Stimulated activated CD8-positive, alpha-beta memory T cell treated with anti-CD3 and anti-CD28 coated beads, Interleukin-2, amount 100 ng/mL, for 1 hour (primary cell): ENCODE measurements at places on chromosomes 16 and 17.

GRCh38 chr17:69608808-69609472, 194.4 kb downstream of the MAP2K6 start:
- no peak for DNase-seq

- DNase-seq: no peak
Observed at GRCh38 chr17:77822302-77823030, 136.0 kb upstream of the TNRC6C start.

DNA sequence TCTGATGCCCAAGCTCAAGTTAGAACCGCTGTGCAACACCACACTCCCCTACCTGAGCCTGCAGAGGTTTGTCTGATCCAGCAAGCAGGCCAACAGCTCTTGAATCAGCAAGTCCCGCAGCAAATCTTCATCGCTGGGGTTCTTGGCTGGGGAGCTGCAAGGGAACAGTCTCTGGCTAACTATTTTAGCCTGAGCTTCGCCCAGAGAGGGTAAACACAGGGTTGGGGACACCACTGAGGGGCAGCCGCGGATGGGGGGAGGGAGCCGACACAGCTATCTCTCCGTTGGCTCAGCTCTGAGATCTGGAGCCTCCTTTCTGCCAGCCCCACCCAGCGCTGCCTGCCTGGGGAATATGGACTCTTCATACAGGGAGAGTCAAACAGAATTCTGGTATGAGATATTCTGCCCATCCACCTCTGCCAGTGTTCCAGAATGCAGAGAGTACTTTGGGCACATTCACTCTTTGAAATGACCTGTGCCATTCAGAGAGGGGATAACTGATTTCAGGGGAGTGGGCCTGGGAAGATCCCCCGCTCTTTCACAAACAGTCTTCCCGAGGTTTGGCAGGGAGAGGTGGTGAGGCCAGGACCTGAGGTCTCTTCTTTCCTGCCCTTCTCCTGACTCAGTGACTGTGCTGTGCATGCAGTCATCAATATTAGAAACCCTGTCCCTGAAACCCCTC, 7.4 kb downstream of the GIP start:
- no peak for DNase-seq

DNA sequence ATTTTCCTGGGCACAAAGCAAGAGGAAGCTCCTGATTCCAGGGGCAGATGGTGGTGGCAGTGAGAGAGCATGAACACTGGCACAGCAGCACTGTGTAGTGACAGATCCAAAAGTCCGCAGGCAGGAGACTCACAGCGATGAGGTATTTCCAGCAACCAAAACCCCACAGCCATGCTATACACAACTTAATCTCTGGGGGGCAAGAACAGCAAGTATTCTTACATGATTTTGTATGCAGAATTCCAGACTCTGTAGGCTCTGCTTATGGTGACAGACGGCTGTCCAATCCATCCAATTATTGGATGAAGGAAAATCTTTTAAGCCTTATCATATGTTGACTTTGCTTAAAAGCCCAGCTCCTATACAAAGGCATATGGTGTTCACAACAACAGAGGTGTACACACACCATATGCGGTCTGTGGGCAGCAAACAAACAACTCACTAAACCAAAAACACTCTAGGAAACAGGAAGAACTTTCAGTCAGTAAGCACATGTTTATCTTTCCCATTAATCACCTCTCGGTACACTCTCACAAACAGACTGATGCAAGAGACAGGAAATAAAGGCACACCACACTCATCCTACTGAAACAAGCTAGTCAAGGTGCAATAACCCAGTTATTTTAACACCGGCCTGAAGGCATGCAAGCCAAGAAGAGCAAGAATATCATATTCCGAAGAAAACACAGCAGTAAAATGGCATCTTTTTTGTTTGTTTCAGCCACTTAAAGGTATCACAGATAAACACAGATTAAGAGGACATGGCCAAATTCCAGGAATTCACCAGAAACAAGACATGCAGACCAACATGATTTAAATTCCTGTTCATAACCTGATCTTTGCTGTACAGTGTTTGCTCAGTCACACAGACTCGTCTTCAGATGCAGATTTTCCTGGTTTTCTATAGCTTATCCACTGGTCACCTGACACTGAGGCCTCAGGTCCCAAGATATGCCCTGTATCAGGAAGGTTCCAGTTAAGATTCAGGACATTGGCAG, 47.8 kb downstream of the ERN1 start:
- no peak for DNase-seq

DNA sequence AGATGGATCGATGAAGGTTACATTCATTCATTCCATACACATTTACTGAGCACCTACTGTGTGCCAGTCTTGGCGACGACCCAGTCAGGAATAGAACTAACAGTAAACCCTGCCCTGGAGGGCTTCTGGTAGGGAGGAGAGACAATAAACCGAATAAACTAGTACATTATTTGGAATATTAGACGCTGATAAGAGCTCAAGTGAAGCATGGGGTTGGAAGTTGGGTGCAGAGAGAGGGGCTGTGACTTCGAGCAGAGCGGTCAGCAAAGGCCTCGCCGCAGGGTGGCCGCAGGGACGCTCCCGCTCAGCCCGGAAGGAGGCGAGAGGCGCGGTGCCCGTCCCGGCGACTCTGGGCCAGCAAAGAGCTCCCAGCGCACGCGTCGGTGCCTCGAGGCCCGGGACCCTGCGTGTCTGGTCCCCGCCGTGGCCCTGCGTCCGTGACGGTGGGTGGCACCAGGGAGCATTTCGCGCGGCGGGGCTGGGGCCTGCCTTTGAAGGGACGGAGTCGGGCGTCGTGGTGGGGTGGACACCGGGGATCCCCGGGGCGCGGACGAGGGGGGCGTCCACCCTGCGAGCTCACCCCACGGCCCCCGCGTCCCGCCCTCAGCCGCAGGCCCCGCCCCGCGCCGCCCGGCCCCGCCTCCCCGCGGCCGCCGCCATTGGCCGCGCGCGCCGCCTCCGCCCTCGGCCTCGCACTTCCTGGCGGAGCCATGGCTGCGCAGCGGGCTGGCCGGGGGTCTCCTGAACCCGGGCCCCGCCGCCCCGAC, at the start of gene KLHL36:
Gene KLHL36, plus strand, starts transcription at position 684 of the 767 bp plus-strand sequence. CDS start 2,357 bp downstream, outside the sequence.
- peak; percentile 54 for DNase-seq

GRCh38 chr16:9406038-9406712, 314.7 kb downstream of the HAPSTR1 start:
- DNase-seq: no peak
